ENCODE measurements at places on chromosomes 16 and 17.

DNA sequence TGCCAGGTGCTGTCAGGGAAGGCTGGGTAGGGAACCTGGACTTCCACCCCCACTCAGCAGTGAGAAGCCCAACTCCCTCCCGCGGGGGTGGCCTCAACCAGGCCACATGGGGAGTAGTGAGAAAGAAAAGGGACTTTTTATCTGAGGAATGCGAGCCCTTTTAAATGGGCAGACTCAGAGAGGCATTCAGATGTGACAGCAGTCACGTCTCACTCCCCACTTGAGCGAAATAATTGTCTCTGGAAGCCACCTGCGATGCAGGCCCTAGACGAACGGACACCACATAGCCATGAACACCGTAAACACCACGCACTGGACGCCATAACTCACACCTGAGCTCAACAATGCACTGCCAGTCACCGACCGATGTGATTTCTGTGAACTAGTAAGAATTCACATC lies 11.9 kb upstream of the CD300E start:
- DNase-seq = no peak

DNA sequence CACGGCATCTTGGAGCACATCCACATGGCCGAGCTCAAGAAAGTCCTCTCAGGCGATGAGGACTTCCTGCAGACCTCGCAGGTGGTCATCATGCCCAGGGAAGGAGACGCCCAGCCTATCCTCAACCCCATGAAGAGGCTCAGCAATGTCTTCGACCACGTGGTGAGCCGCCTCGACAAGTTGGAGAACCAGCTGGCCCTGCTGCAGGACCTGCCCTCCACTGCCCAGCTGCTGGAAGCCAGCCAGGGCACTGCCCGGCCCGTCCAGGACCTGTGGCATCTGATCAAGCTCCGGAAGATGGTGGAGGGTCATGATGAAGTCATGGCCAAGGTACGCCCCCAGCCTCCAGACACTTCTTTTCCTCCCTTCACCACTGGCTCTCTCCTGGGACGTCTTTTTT lies 440 bp downstream of the C16orf96 start:
- no peak for DNase-seq

DNA sequence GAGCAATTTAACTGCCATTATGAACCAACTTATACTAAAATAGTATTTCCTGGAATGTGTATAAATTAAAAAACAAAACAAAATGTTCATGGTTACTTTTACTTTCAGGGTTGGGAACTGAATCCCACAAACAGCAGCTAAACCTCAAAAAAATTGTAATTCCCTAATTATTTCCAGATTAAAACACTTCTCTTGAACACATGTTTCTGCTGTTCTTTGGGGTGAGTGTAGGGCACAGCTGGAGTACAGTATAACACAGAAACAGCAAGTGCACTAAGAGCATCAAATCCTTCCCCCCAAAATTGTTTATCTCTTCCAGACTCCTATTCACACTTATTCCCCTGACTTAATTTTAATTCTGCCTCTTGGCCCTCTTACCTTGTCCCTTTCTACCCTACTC lies 56.4 kb downstream of the KANSL1 start:
- no peak for DNase-seq

GRCh38 chr16:3641801-3642396 lies 12.6 kb upstream of the DNASE1 start:
- DNase-seq = no peak

- DNase-seq = peak; percentile 88
Measured at GRCh38 chr17:78253946-78254672, 22.7 kb downstream of the TMEM235 start.

DNA sequence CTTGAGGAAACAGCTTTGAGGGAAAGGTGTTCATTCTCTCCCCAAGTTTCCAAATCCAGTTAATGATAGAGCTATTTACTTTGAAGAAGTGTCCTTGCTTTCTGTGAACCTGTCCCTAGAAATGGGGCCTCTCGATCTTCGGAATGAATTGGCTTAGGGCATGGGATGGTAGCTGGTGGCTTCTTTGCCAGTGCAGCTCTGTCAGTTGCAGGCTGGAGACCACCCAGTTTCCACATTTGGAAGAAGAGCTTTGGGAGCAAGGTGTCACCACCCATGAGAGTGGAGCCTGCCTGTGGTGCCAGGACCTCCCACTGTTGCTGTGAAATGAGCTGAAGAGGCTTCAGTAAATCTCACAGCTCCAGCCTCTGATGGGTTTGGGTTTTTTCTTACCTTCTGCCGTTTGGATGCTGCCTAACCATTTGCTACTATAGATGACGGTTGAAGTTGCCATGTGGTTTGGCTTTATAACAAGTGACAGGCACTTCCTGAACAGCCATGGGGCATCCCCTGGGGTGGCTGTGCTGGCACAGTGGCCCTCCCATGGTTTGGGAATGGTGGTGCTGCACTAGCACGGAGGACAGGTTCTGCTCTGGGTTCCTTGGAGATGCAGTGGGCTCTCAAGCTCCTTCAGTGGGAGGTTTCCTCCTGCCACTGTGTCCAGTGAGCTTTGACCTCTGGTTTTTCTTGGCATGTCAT lies 19.5 kb upstream of the SLC5A10 start:
- no peak for DNase-seq

DNA sequence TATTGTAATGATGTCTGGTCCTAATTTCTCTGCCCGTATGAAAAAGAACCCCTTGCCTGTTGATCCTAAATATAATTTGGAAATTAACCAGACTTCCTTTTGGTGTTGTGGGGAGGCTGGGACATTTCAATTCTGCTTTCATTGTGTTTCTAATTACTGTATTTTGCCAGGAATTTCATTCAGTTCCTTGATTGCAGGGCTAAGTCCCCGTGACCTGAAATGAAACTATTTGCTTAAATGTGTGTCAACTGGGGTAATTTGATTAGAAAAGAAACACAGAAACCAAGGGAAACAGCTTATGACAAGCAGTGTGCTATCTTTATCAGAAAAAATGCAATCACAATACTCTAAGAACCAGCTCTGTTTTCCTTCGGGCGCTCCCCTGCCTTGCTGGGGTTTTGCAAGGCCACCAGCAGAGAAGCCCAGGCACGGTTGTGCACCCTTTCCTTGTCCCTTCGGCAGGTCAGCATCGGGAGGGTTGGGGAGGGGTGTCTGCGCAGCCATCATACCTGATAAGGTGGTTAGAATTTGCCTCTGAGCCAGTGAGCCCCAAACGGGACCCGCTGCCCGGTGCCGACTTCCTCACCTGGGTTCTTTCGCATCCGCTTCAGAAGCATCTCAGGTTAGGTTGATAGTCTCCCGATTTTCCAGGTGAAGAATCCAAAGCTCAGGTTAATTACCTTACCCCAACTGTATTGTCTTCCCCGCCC lies 19.4 kb downstream of the KLHL36 start:
- DNase-seq = no peak

DNA sequence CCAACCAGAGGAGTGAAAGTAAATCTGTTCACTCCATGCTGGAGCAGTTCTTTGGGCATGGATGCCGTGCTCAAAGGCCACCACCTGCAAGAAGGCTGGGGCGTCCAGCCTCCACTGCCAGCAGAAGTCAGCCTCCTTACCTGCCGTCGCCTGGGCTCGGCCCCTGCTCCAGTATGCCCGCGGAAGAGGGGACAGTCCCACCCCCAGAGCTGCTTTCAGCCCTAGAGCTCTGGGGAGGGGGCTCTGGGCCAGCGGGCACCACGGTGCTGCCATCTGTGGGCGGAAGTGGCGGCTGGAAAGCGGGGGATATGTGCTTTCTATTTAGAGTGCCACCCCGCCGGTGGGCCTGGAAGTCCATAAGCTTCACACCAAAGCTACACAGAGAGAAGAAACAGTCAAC lies 75.9 kb downstream of the ARHGAP17 start:
- DNase-seq = no peak

DNA sequence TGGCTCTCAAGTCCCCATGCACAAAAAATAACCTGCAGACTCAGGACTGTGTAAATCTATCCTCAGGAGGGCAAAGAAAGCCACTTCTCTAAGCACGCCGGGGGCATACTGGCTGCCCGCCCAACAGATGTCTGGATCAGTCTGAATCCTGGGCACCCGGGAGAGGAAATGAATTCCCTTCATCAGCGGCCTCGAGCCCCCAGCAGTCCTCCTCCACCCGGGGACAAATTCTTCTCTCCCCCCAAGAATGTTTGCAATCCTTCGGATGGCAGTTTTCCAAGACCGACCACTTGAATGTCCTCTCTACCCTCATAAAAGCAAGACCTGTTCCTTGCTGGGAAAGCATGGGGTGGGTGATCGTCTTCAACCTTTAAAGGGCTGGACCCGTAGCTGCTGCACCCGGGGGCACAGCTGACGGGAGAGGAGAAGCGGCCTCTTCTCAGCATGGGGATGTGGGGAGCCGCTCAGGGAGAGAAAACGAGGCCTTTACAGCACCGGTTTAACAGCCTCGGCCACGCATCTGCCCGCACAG lies 9.4 kb upstream of the MAP2K3 start:
- no peak for DNase-seq

GRCh38 chr16:62363501-62363900 lies 327.3 kb upstream of the CDH8 start:
- no peak for DNase-seq

- DNase-seq = no peak
Measured at GRCh38 chr17:19723964-19724363, 7.6 kb upstream of the SLC47A2 start.

- DNase-seq = no peak
Measured at GRCh38 chr17:18981642-18982424, 22.7 kb downstream of the FAM83G start.

- no peak for DNase-seq
Measured at GRCh38 chr16:77838597-77839255, 50.4 kb downstream of the VAT1L start.

GRCh38 chr17:59851439-59852375 lies 41.0 kb downstream of the TUBD1 start:
- no peak for DNase-seq

GRCh38 chr17:82608816-82609215 lies 39.4 kb downstream of the WDR45B start:
- DNase-seq = no peak

- no peak for DNase-seq
Measured at GRCh38 chr16:70534971-70535370, 11.4 kb downstream of the SF3B3 start.

- DNase-seq = peak; percentile 87
Measured at GRCh38 chr16:31108035-31108793, at the start of gene BCKDK. Gene BCKDK (plus strand): TSS chr16:31108386. CDS start chr16:31109224, 838 bp downstream.

DNA sequence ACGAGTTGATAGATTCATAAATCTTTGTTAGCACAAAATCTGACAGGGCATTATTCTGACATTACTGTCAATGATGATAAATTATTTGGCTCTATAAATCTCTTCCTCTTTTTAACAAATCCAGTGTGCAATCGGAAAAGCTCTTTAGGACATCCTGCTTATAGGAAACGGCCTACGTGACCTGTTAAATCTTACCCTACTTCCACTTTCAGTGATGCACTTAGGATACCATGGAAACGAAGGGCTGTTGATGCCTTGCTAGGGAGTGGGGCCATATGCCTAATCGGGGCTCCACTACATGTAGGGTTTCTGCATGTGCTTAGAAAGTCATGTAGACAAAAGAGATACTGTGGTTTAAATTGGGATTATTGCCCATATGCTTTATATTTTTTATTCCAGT lies 27.2 kb downstream of the ZNF594 start:
- no peak for DNase-seq

GRCh38 chr17:51091635-51092034 lies 29.0 kb downstream of the SPAG9 start:
- no peak for DNase-seq

GRCh38 chr16:4733211-4733742 lies 794 bp downstream of the ANKS3 start:
- no peak for DNase-seq

GRCh38 chr17:57755480-57756070 lies 10.5 kb upstream of the CCDC182 start:
- no peak for DNase-seq

- DNase-seq = peak; percentile 67
Measured at GRCh38 chr16:29804455-29805231, 1.7 kb upstream of the MAZ start.

GRCh38 chr17:32206861-32207260 lies 58.8 kb upstream of the RHBDL3 start:
- DNase-seq = no peak

Measured in left ventricle myocardium inferior (tissue), 1 donor.